SHP77 (cell line): ENCODE measurements at places on chromosomes 5 and 9.

DNA sequence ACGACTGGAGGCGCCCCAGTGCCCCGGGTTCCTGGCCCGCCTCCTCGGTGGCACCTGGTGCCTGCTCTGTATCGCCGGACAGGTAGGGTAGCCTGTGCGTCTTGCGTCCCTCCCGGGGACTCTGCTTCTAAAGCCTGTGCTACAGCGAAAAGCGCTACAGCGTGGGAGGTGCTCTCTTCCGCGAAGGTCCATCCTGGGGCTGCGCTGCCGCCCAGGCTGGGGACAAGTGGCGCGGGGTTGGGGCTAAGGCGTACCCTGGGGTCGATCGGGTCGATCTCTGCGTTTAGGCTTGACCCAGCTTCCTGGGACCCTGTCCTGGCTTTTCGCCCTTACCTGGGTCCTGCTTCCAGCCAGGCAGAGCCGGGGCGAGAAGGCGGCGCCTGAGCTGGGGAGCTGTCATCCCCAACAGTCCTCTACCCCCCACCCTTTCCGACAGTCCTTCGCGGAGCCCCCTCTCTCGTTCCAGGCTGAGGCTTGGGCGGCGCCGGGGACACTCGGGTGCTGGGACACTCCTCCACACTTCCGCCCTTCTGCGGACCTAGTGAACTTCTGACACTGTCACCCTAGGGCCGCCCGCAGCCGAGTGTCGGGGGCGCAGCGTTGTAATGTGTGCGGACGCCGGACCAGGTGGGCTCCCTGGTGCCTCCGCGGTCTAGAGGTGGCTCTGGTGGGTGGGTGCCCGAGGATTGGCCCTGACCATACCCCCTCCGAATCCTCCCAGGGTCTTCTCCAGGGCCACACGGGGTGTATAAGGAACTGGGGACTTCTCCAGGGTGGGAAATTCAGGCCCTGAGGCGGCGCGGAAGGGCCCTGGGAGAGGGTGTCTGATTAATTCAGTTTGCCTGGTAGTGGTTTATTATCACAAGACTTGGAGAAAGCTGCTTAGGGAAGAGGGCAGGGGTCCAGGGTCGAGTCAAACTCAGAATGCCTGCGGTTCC is 328.2 kb downstream of the SH3GL2 start:
- DNase-seq = no peak

- DNase-seq = no peak
These were observed 723 bp upstream of the LCN15 start for GRCh38 chr9:136765041-136765440.

DNA sequence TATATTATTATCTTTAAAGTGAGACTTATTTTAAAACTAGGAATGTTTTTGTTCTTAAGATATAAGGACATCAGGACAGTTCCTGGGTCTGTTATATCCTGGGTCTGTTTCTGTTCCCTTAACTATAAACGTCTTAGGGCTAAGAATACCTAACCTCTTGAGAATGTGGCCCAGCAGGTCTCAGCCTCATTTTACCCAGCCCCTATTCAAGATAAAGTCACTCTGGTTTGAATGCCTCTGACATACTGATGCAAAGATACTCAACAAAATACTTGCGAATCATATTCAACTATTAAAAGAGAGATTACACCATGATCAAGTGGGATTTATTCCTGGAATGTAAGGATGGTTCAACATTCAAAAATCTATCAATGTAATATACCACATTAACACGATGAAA is 51.0 kb downstream of the STK10 start:
- DNase-seq = no peak

DNA sequence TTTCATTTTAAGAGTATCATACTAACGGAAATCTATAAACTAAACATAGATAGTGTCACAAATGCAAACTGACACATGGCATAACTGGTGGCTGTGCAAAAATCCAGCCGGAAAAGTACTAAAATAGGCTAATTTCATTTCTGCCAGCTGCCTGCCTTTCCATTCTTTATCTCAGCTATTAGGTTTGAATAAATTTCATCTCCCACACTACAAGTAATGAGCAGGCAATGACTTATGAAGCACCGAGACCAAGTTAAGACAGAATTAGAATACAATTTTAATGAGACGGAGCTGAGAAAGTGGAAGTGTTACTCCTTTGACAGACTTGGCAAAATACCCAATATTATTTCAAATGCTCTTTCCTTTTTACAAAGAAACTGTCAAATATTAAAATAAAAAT is 258.8 kb upstream of the ZNF608 start:
- no peak for DNase-seq

DNA sequence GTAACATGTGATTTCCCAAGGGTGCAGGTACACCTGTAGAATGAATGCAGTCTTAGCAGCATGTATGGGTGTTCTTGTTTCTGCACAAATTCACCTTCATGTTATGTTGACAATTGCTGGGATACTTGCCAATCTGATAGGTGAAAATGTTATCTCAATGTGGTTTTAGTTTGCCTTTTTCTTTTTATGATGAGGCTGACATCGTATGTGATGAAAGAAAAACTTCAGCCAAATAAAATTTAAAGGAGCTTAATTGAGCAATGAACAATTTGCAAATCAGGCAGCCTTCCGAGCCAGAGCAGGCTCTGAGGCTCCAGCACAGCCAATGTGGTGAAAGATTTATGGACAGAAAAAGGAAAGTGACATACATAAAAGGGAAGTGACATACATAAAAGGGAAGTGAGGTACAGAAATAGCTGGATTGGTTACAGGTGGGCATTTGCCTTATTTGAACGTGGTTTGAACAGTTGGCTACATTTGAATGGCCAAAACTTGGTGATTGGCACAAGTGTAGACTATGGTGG is 10.5 kb downstream of the TAL2 start:
- no peak for DNase-seq

DNA sequence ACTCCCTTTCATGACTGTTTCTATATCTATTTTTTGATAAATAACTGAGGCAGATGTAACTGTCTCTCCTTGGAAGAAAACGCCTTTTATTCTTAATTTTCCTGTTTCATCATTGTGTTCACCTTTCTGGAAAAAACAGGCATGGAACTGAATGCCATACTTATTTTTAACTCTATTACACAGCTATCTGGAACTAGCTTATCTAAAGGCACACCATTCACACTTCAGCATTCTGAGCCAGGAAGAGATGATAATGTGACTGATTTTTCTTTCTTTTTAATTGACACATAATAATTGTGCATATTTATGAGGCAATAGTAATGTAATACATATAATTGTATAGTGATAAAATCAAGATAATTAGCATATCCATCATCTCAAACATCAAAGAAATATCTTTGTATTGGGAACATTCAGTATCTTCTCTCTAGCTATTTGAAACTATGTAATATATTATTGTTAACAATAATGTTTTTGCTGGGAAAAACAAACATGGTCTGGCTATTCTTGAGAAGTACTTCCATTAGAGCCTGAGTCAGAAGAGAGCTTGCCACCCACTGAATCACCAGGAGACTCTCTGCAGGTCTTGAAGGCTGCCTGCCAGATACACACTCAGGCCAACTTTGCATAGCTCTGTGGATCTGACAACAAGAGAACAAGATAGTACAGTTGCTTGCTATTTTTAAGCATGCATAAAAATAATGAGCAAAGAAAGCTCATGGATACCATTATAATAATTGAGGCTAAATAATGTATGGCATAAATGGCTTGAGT is 501.0 kb upstream of the EDIL3 start:
- no peak for DNase-seq

DNA sequence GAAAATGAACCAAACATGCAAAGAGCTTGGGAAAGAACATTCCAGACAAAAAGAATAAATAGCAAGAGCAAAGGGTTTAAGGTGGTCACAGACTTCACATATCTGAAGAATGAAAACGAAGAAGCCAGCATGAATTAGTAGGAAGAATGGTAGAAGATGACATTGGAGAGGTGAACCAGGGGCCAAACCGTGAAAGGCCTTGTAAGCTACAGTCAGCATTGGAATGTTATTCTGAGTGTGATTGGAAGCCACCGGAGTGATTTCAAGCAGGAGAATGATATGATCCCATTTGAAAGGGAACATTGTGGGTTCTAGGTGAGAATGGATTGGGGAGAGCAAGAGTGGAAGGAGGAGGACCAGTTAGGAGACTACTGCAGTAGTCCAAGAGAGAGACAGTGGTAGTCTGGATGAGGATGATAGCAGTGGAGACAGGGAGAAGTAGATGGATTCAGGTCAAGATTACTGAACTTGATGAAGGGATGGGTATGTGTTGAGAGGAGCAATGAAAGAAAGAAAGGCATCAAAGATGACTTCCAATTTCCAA is 6.9 kb upstream of the PFDN1 start:
- DNase-seq = no peak

DNA sequence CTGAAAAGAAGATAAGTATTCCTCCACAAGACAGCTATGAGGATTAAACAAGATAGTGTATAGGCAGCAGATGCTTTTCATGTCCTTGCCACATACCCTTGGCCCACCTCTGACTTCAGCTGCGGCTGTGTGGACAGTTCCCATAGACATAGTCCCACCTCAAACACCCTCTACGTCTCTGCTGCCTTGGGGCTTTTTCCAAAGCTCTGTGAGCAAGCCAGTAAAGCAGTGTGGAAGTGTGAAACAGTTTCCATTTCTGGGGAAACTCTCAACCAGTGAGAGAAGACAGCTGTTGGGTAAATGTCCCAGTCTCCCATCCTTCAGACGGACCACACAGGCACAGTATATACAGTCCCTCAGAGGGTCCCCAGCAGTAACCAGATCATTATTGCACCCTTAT is 125.5 kb downstream of the CDK5RAP2 start:
- DNase-seq = no peak

GRCh38 chr9:117485176-117485575 is 70.3 kb upstream of the ASTN2 start:
- no peak for DNase-seq

- DNase-seq = no peak
These were observed 1225.2 kb downstream of the PTPRD start for GRCh38 chr9:9387511-9388115.

GRCh38 chr5:34598177-34598794 is 57.8 kb upstream of the RAI14 start:
- DNase-seq = no peak

DNA sequence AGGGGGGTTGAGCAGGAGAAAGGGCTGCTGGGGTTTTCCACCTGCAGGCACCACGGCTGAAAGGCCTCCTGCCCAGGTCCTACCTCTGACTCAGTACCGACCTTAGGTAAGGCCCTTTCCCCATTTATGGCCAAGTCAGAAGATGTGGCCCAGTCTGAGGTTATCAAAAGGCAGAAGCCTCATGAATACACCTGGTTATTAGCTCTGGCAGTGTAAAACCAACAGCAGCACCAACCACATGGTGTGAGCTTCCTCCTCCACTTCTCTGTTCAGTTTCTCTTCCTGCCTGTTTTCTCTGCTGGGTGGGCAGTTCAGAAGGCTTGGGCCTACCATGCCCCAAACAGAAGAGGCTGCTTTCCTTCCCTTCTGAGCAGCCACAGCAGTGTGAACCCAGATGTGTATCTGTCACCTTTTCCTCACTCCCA is 86.9 kb downstream of the UGCG start:
- DNase-seq = no peak

- no peak for DNase-seq
These were observed 485.1 kb downstream of the CSNK1G3 start for GRCh38 chr5:123997064-123997461.

- no peak for DNase-seq
These were observed 621.6 kb downstream of the BNC2 start for GRCh38 chr9:16248822-16249221.

GRCh38 chr9:431701-432100 is 217.0 kb downstream of the DOCK8 start:
- no peak for DNase-seq

- DNase-seq = no peak
These were observed 5.7 kb upstream of the AGGF1 start for GRCh38 chr5:77024490-77024889.

GRCh38 chr9:125810161-125810560 is 63.0 kb downstream of the PBX3 start:
- DNase-seq = no peak

GRCh38 chr5:6861667-6862066 is 148.4 kb downstream of the TENT4A start:
- DNase-seq = no peak

DNA sequence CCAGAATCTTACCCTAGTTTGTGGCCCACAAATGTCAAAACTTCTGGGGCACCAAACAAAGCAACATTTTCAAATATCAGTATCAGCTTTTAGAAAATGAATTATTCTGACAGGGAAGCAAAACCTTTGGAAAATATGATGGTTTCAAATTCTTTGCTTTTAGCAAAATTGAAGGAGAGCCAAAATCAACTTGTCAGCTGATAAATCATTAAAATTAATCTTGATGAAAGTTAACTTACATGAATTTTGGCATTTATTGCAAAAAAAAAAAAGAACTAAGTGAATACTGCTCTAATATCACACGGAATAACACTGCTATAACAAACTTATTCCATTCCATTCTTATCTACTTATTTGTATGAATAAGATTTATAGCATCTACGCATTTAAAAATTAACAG is 158.1 kb upstream of the TARS1 start:
- DNase-seq = no peak

DNA sequence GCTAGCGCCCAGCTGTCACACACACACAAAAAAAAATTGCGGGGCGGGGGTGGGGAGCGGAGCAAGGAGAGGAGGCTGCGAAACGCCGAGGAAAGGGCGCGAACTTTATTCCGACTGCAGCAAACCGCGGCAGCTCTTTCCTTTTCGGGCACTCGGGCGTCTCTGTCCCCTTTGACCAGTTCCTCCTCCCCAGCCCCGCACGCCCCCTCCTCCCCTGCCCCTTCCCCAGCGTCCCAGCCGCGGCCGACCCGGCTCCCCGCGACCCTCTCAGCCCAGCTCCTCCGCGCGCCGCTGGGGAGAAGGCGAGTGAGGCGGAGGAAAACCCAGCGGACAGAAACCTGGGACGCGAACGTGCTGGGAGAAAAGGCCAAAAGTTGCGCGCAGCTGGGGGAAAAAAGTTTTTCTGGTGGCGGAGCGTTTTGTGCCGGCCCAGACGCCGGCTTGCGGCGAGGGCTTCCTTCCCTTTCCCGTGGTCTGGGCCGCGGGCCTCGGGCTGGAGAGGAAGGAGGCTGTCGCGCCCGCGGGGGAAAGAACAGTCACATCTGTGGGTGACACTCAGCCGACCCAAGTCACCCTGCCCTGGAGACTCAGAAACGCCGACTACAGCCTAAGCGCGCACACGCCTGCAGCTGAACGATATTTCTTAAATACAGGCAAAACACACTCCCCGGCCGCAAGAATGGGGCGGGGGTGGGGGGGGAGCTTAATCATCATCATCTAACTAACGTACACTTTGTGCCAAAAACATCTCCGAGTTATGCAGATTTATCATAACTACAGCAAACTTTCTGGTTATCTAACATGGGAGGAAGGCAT is 1.1 kb upstream of the BNC2 start:
- no peak for DNase-seq

- no peak for DNase-seq
These were observed 73.1 kb downstream of the TSSK1B start for GRCh38 chr5:113361701-113362100.

- peak; percentile 52 for DNase-seq
These were observed 178.3 kb downstream of the CAVIN4 start for GRCh38 chr9:100756217-100756616.

- no peak for DNase-seq
These were observed 87.8 kb upstream of the APC start for GRCh38 chr5:112649882-112650281.

- DNase-seq = no peak
These were observed 16.7 kb downstream of the PCDH12 start for GRCh38 chr5:141941307-141941706.
